Posterior cingulate gyrus (tissue), 11 donors: ENCODE measurements at places on chromosomes 7 and 10.

DNA sequence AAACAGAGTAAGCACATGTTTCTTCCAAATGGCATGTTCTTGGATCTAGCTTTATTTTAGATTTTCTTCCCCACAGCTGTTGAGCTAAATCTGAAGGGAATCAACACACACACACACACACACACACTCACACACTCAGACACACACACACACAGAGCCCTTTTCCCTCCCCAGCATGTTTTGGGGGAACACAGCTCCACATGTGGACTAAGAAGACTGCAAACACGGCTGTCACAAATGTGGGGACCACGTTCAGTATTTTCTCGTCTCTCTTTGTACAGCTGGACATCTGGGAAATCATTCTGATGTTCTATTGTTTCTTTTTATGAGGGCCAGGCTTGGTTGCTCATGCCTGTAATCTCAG is 116.3 kb downstream of the ABLIM1 start:
- DNase-seq: no peak

- DNase-seq: no peak
These were observed 28.2 kb downstream of the ARHGAP21 start for GRCh38 chr10:24695452-24695851.

- DNase-seq: no peak
These were observed 443.0 kb upstream of the MKI67 start for GRCh38 chr10:128568990-128569945.

DNA sequence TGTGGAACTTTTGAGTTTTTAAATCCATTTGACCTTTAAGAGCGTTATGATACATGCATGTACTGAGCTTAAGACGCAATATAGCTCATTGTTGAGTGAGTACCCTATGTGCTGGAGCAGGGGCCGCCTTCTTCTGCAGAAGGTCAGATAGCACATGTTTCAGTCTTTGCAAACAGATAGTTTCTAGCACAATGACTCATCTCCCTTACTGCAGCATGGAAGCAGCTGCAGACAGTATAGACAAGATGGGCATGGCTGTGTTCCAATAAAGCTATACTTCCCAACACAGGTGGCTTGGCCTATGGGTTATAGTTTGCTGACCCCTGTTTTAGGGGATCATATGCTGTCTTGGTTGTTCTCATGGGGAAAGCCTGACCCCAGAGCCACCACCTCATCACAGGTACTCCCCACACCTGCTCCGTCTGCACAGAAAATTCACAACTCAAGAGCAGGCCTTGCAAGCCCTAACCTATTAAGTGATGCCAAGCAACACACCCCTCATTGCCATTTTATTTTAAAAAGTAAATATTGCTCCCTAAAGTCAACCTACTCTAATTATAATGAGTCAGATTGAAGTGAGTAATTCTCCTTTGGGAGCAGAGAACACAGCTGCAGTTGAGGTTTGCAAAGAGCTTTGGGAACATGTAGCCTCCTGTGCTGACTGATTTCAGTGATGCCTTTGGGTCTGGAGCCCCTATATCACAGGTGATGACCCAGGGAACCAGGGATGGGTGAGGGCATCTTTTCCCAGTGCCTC is 330.1 kb downstream of the PAXIP1 start:
- DNase-seq: no peak

GRCh38 chr7:146378196-146378595 is 261.6 kb downstream of the CNTNAP2 start:
- no peak for DNase-seq

- DNase-seq: peak; percentile 100
These were observed 444 bp upstream of the HIP1 start for GRCh38 chr7:75738975-75739795.

- DNase-seq: peak; percentile 26
These were observed 97.7 kb upstream of the TCF7L2 start for GRCh38 chr10:112852306-112852705.

GRCh38 chr7:83289419-83289993 is 126.8 kb upstream of the PCLO start:
- DNase-seq: no peak

- DNase-seq: no peak
These were observed 360.5 kb downstream of the FGFR2 start for GRCh38 chr10:121237718-121238117.

DNA sequence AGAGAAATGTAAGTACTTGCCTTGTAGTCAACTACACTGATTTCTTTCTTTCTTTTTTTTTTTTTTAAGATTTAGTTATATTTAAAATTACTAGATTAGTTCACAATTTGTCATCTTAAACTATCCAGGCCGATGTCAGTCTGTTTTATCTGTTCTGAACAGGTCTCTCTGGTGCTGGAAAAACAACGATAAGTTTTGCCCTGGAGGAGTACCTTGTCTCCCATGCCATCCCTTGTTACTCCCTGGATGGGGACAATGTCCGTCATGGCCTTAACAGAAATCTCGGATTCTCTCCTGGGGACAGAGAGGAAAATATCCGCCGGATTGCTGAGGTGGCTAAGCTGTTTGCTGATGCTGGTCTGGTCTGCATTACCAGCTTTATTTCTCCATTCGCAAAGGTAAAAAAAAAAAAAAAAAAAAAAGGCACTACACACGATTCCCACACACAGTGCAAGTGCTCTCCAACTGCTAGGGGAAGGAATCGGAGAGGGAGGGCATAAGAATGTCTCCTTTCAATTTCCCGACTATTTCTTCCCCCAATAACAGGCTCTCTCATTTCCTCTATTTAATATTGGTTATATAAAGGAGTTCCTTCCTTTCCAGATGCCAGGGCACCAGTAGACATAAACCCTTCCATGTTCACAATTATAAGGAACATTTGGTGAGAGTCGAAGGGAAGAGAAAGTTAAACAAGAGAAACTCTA is 53.4 kb downstream of the PAPSS2 start:
- DNase-seq: no peak

GRCh38 chr10:112790921-112791320 is 159.1 kb upstream of the TCF7L2 start:
- DNase-seq: no peak

- DNase-seq: peak; percentile 95
These were observed 972 bp downstream of the PAOX start for GRCh38 chr10:133379801-133380666.

DNA sequence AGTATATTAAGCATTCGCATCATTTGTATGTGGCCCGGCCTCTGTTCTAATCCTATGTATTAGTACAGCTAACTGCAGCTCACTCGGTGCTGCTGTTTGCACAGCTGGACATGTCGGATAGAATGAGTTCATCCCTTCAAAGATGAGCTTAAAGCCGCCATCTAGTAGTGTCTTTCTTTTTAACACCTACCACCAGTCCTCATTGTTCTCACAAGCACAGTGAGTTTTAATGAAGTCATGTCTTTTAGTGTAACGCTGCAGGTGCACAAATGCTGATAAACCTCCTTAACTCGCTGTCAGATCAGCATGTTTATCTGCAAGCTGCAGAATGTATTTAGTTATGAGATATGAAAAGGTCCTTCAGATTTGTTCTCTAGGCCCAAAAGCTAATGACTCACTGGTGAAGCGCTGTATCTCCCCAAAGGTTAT is 247.5 kb downstream of the MTERF1 start:
- no peak for DNase-seq

DNA sequence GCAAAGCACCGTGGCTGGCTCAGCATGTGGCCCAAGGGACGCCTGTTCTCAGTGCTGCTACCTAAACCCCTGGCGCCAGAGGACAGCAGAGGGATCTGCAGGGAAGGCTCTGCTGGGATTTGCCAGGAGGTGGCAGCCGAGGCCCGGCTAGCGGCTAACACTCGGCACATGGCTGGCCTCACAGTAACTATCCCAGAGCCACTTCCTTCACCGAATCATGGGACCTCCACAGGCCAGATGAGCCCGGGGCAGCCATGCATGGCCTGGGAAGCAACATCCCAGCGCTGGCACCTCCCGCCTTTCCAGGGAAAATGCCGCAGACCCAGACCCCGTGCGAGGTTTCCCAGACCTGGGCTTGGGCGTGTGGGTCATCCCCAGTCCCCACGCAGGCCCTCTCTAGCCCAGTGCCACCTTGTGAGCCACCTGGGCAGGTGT is 36.4 kb downstream of the DPYSL4 start:
- peak; percentile 88 for DNase-seq

DNA sequence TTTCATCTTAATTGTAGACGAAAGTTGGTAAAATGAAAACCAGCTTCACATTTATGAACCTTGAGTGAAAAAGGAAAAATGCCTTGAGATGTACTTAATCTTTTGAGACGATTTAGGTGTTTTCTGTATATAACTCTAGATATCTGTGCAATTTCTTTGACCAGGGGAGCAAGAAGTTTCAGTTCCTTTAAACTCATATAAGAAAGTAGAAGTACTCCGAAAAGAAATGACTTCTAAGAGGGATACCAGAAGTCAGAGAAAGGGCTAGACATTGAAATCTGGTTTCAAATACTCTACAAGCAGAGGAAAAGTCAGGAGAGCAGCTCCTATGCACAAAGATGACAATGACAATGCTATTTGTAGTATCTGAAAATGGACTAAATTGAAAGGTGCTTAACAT is 303.7 kb downstream of the BAMBI start:
- no peak for DNase-seq

- no peak for DNase-seq
These were observed 8.5 kb upstream of the RSBN1L start for GRCh38 chr7:77687747-77688144.

GRCh38 chr10:90308223-90308622 is 549.6 kb downstream of the HTR7 start:
- no peak for DNase-seq

GRCh38 chr7:19145434-19146115 is 354 bp upstream of the FERD3L start:
- no peak for DNase-seq

- DNase-seq: no peak
These were observed 54.5 kb upstream of the CD36 start for GRCh38 chr7:80583901-80584300.

DNA sequence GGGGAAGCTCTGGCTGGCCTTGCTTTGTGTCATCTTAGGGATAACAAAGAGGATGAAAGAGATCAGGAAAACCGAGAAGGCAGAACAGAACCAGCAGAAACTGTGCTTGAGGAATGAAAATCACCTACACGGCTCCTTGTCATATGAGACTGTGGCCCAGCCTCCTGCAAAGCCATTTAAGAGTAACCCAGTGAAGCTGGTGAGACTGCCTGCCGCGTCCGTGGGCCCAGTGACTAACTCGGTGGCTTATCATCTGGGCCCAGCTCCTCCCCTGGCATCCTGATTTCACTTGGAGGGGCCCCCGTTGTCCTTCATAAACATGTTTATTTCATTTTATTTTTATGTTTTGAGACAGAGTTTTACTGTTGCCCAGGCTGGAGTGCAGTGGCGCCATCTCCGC is 30.7 kb downstream of the HTRA1 start:
- no peak for DNase-seq

DNA sequence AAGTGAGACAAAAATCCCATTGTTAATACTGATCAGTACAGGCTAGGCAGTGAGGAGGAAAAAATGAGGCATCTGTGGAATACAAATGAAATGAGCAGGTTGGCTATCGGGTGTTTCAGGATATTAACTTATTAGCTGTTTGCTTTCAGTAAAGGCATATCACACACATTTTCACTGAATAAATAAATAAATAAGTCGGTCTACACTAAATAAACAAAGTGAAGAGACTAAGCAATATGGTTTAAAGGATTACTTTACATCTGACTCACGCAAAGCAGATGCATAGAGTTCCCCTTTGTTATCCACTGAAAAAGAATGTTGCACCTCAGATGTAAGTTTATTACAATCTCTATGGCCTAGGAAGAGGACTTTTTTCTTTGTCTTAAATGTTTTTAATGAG is 6.3 kb upstream of the SEMA3A start:
- no peak for DNase-seq

DNA sequence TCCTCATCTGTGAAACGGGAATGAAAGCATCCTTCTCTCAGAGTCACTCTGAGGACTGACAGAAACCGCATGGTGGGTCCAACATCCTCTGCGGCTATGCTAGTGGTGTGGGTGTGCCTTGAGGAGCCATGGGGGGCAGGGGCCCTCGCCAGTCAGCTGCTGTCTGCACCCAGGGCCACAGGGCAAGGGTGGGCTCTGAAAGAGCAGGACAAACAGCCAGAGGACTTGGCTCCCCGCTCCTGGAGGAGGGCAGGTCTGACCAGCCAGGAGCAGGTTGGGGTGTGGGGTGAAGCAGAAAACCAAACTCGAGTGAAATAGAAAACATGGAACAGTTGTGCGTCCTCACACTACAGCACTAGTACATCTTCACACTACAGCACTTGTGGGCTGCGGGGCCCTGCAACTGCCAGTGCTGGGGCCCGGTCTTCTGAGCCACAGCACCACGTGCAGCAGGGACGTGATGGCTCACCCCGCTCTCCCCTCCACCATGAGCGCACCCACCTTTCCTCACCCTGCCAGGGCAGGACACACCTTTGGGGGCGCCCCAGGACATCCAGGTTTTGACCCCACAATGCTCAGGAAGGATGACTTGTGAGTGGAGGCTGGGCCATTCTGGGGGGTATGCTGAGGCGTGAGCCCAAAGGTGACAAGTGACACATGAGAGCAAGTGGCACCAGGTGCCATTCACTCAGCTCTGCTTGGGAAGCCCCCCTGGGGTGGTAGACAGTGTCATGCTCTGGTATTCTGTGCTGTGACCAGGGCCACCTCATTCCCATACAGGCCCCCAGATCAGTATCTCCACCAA is 96.1 kb upstream of the RET start:
- peak; percentile 76 for DNase-seq

DNA sequence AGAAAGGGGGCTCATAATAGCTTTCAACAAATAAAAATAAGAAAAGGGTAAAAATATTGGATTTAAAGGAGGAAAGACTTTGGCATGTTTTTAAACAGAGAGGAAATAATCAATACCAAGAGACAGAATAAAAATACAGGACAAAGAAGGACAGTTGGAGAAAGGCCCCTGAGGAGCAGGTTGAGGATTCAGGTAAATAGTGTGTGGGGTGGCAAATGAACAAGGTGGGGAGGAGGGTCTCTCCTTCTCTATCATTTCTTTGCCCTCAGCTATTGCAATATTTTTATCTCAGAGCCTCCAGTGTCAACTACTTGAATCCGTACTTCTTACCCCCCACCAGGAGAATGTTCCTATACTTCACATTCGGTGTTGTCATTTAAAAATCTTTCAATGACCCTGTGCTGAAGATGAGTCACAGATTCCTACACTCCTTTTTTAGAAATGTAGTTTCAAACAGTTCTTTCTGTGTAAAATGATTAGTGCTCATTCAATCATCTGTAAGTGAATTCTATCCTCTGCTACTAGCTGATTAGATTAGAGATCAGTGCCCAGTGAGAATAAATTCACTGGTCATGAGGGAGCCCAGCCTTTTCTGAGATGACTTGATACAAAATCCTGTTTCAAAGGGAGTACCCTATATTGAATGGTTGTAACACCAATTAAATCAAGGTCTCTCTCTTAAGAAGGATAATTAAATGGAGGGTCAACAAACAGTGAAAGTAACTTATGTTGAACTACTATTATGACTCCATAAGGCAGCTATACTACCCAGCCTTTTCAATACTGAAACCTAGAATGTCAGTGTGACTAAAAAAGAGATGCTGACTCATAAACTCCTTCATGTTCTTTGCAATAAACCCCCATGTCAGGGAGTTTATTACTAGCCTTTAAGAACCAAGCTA is 50.4 kb upstream of the WNT16 start:
- DNase-seq: no peak

- DNase-seq: no peak
These were observed 22.8 kb downstream of the CALML3 start for GRCh38 chr10:5547681-5547930.
